HepG2 (cell line): ENCODE measurements at places on chromosomes 16 and 17. TPM values are rescaled to one million over a fixed set of nuclear protein-coding genes. Genes with fewer than 3 reads are reported as not detected.

DNA sequence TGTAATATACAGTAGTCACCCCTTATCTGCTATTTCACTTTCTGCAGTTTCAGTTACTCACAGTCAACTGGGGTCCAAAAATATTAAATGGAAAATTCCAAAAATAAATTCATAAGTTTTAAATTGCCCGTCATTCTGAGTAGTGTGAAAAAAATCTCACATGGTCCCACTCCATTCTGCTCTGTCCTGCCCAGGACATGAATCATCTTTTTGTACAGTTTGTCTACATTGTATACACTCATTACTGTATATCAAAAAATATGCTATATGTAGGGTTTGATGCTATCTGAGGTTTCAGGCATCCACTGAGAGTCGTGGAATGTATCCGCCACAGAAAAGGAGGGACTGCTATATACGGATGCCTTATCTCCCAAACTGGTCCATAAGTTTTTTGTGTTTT is 16.0 kb upstream of the APPBP2 start:
- DNase-seq = no peak
- no peaks in the 10 kb centered on the region for H3K27me3 ChIP-seq
- peaks cover 38% of the 10 kb centered on the region for H3K4me1 ChIP-seq
- H3K27ac ChIP-seq = no peak overlapping the region
- no peaks in the 10 kb centered on the region for H3K36me3 ChIP-seq
- H3K4me3 ChIP-seq = no peak overlapping the region

Gene TPSD1
- polyA plus RNA-seq = not detected in 2 replicates

GRCh38 chr17:74566132-74566753 is 1.1 kb downstream of the CD300H start:
- H3K4me1 ChIP-seq = no peaks in the 10 kb centered on the region
- no peak overlapping the region for H3K4me3 ChIP-seq
- no peak overlapping the region for H3K27ac ChIP-seq
- no peaks in the 10 kb centered on the region for H3K36me3 ChIP-seq

DNA sequence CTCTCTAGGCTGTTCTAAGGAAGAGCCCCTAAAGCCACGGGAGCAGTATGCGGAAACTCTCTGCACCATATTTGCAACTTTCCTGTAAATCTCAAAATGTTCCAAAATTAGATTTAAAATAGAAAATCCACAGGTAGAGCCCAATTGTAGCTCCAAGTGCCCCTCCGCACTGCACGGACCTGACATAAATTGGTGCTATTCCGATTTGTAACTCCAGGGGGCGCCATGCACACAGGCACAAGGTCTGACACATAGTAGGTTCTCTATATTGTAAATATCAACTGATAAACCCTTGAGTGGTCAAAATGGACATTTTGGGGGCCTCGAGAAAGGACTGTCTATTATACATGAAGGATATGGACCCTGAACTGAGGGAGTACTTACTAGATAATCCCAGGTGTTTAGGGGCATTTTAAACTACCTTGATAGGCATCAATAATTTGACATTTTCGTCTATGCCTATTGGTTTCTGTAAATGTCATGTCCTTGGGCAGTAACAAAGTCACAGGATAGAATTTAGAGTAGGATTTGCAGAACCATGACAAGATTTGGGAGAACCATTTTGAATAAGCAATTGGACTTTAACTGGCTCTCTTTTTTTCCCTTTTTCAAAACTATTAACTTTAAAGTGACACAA is 36.6 kb upstream of the TMEM132E start:
- no peak for DNase-seq
- no peak overlapping the region for H3K4me3 ChIP-seq
- 0 out of 2 replicates have a peak, but pooled peaks cover 1% of the 10 kb centered on the region for H3K27me3 ChIP-seq
- no peak overlapping the region for H3K27ac ChIP-seq

GRCh38 chr16:4612977-4613635 is 1.6 kb downstream of the UBALD1 start:
- DNase-seq = no peak
- peaks cover 22% of the 10 kb centered on the region; the same call in 1 of the 3 replicates for H3K36me3 ChIP-seq
- peak overlapping the region; percentile 75 for H3K27ac ChIP-seq
- H3K4me3 ChIP-seq = peak overlapping the region; percentile 88

GRCh38 chr16:16045296-16045695 is 95.9 kb downstream of the ABCC1 start:
- no peak overlapping the region for H3K4me3 ChIP-seq
- H3K4me1 ChIP-seq = no peaks in the 10 kb centered on the region
- DNase-seq = no peak
- peaks cover 47% of the 10 kb centered on the region for H3K36me3 ChIP-seq
- H3K27ac ChIP-seq = no peak overlapping the region

DNA sequence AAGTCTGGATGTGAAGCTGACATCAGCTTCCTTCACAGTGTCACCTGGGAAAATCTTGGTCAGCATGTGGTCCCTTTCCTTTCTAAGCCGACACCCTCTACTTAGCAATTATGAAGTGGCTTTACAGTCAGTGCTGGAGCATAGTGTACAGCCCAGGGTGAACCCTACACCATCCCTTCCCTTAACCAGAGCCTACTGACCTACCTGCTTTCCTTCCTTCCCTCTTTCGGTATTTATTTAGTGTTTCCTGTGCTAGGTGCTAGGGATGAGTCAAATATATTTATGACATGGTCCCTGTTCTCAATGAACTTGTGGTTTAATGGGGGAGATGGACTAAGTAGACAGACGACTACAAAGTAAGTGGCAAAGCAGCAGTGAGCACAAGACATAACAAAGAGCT is 77.5 kb downstream of the CDK5R1 start:
- no peaks in the 10 kb centered on the region for H3K36me3 ChIP-seq
- H3K27ac ChIP-seq = no peak overlapping the region
- no peak overlapping the region for H3K4me3 ChIP-seq
- H3K27me3 ChIP-seq = no peaks in the 10 kb centered on the region; the same call in 1 of the 2 replicates
- peaks cover 6% of the 10 kb centered on the region; the same call in 1 of the 2 replicates for H3K4me1 ChIP-seq

Gene TMED6
- 9.8 and 10.5 TPM in 2 replicates for polyA plus RNA-seq

DNA sequence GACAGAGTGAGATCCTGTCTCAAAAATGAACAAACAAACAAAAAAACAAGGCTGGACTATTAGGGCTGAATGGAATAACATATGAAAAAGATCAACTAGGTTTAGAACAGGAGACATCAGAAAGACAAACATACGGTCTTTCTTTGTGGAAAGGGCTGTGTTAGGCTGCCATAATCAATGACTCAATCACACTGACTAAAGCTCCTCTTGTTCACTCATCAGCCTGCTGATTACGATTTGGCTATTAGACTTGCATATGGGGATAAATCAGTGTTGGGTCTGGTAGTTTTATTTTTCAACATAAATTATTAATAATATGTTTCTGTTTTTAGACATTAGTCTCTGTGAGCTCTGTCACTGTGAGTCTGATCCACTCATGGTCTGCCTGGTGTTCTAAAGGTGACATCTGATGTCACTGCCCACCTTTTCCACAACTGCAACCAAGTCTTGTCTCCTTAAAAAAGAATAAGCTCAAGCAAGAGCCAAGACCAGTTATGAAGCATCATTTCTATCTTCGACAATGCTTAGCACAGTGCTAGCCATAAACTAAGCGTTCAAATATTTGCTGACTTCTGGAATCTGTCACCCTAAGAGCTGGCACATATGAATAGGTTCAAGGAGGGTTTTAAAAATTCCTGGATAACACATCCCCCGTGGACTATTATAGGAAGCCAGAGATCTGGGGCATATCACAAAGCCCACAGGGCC is 10.2 kb downstream of the CFAP20 start:
- H3K27ac ChIP-seq = no peak overlapping the region
- no peak for DNase-seq
- no peak overlapping the region for H3K4me3 ChIP-seq
- H3K36me3 ChIP-seq = peaks cover 16% of the 10 kb centered on the region
- H3K27me3 ChIP-seq = no peaks in the 10 kb centered on the region
- peaks cover 43% of the 10 kb centered on the region for H3K4me1 ChIP-seq

Gene SNAI3
- 0.18 and 0.40 TPM in 2 replicates for polyA plus RNA-seq

DNA sequence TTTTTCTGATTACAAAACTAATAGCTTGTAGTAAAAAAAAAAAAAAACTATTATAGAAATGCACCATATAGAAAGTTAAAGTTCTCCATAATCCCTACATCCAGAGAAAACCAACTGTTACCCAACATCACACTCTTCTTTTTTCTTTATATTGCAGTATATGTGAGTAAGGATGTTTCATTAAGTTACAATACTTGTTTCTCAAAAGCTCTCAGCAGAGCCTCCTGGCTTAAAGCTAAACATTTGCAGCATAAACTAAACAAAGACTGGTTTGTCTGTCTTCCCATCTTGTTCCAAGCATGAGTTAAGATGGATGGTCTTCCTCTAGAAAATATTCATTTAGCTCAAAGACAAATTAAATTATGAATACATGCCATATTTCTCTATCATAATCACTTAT is 25.2 kb downstream of the GRB2 start:
- H3K27ac ChIP-seq = no peak overlapping the region
- DNase-seq = no peak
- H3K36me3 ChIP-seq = no peaks in the 10 kb centered on the region
- H3K4me3 ChIP-seq = no peak overlapping the region
- H3K4me1 ChIP-seq = peaks cover 58% of the 10 kb centered on the region

DNA sequence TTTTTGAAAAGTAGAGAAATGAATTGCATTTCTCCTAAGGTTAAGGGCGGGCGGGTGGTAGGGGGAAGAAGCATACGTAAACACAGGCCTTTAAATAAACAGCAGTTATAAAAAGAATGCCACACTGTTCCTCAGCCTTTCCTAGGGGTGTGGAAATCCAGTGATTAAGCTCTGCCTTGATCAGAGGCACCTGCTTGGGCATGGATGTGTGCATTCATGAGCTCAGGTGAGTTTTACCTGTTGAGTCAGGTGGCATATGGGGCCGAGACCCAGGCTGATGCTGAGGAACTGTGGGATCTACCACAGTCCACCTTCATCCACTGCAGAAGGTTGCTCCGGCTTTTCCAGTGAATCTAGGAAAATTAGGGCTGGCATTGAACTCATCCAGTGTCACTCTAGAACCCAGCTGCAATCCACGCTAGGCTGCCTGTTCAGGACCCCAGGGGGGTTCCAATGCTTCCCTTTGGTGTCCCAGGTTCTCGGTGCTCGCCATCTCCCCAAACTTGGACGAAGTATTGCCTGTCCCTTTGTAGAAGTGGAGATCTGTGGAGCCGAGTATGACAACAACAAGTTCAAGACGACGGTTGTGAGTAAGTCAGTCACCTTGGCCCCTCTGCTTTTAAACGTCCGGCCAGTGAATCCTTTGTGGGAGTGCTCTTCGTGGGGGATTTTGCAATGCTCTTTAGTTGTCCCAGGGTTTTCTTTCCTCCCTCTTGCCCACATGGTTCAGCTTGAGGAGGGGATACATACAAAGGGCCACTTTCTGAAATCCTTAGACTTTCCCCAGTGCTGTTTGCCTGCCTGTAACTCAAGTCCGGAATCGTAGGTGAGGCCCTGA is 72.7 kb downstream of the SDR42E1 start:
- H3K27me3 ChIP-seq = peaks cover 23% of the 10 kb centered on the region; the same call in 2 of the 3 replicates
- H3K4me1 ChIP-seq = no peaks in the 10 kb centered on the region
- DNase-seq = no peak

GRCh38 chr16:78571898-78572358 is 472.5 kb downstream of the WWOX start:
- H3K4me3 ChIP-seq = no peak overlapping the region
- no peaks in the 10 kb centered on the region for H3K36me3 ChIP-seq
- H3K27ac ChIP-seq = no peak overlapping the region

GRCh38 chr16:6193718-6194117 is 1096.1 kb upstream of the EEF2KMT start:
- no peak overlapping the region for H3K4me3 ChIP-seq
- H3K4me1 ChIP-seq = no peaks in the 10 kb centered on the region
- no peaks in the 10 kb centered on the region for H3K27me3 ChIP-seq
- peak; percentile 1 for DNase-seq
- H3K27ac ChIP-seq = no peak overlapping the region

- no peaks in the 10 kb centered on the region for H3K36me3 ChIP-seq
- peaks cover 16% of the 10 kb centered on the region for H3K27me3 ChIP-seq
- no peak for DNase-seq
- H3K4me3 ChIP-seq = no peak overlapping the region
Measured at GRCh38 chr17:38435795-38436194, 7.5 kb downstream of the ARHGAP23 start.

DNA sequence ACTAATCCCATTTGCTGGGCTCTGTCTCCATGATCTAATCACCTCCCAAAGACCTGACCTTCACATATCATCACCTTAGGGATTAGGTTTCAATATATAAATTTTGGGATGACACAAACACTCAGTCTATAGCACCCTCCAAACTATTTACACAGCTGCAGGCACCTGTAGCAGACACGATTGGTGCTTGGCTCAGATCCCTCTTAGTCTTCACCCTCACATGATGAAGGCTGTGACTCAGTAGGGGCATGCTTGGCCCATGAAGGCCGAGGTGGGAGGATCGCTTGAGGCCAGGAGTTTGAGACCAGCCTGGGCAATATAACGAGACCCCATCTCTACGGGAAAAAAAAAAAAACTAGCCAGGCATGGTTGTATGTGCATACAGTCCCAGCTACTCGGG is 73.5 kb downstream of the HS3ST2 start:
- H3K4me1 ChIP-seq = no peaks in the 10 kb centered on the region
- H3K27me3 ChIP-seq = no peaks in the 10 kb centered on the region
- no peaks in the 10 kb centered on the region for H3K36me3 ChIP-seq

DNA sequence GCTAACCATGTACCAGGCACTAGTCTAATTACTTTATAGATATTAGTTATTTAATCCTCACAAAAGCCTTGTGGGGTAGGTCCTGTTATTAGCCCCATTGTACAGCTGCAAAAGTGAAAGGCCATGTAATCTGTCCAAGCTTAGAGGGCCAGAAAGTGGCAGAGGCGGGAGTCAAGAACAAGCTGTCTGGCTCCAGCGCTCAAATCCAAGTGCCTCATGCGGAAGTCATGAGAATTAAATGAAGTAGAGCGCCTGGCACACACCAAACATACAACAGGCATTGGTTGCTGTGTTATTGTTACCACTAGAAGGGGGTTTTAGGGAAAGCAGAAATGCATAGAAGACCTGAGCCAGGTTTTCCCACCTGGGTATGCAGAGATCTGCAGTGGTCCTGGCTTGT is 1.2 kb downstream of the AQP8 start:
- peaks cover 42% of the 10 kb centered on the region for H3K4me1 ChIP-seq
- no peaks in the 10 kb centered on the region for H3K27me3 ChIP-seq
- H3K4me3 ChIP-seq = no peak overlapping the region
- no peak overlapping the region for H3K27ac ChIP-seq
- no peak for DNase-seq
- H3K36me3 ChIP-seq = no peaks in the 10 kb centered on the region

DNA sequence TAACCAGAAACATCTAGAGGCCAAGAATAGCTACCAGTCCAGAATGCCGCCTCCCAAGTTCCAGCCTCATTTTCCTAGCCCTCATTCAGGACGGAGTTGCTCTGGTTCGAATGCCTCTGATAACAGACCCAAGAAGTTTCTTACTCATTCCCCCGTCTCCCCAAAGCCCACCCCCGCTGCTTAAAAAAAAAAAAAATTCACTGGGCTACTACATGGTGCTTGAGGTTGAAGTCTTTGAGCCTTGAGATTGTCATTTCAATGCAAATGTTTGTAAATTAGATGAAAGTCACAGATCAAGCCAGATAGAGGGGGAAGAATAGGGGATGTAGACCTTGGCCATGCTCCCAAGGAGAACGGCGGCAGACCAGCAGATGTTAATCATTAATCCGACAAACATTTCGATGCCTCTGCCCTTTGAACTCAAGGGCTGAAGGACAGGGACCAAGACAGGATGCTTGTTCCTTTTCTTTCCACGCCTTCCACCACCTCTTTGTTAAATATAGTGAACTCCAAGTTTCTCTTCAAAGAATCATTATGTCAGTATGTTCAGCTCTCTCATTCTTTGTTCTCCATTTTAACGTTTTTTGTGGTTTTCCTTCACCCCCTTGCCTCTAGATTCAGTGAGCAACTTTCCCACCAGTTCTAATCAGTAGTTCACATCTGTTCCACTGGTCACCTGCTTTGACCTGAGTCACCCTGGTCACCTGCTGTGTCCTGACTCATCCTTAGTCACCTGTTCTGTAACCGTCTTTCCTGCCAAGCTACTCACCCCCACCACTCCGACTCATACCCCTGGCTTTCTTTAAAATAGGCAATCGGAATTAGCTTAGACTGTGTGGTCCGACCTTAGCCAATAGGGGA is 190.3 kb downstream of the CPPED1 start:
- H3K27me3 ChIP-seq = no peaks in the 10 kb centered on the region
- H3K27ac ChIP-seq = peak overlapping the region; percentile 97
- H3K36me3 ChIP-seq = no peaks in the 10 kb centered on the region
